Pancreas (tissue), 10 donors: ENCODE measurements at places on chromosomes 1 and 21. TPM values are rescaled to one million over a fixed set of nuclear protein-coding genes. Genes with fewer than 3 reads are reported as not detected.

Gene UBIAD1
- total RNA-seq = 7.8 TPM

Gene LORICRIN
- not detected for total RNA-seq

Gene CFHR2
- total RNA-seq = not detected

Gene SLC22A15
- total RNA-seq = 3.3 TPM

Gene SSX2IP
- 4.0 TPM for total RNA-seq

Gene OR6N1
- total RNA-seq = not detected

DNA sequence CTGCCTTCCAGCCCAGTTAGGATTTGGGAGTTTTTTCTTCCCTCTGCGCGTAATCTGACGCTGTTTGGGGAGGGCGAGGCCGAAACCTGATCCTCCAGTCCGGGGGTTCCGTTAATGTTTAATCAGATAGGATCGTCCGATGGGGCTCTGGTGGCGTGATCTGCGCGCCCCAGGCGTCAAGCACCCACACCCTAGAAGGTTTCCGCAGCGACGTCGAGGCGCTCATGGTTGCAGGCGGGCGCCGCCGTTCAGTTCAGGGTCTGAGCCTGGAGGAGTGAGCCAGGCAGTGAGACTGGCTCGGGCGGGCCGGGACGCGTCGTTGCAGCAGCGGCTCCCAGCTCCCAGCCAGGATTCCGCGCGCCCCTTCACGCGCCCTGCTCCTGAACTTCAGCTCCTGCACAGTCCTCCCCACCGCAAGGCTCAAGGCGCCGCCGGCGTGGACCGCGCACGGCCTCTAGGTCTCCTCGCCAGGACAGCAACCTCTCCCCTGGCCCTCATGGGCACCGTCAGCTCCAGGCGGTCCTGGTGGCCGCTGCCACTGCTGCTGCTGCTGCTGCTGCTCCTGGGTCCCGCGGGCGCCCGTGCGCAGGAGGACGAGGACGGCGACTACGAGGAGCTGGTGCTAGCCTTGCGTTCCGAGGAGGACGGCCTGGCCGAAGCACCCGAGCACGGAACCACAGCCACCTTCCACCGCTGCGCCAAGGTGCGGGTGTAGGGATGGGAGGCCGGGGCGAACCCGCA, at the start of gene PCSK9:
Gene PCSK9 (plus strand): TSS at position 207 of the 741 bp plus-strand sequence. CDS start 290 bp downstream, at position 497.
- H3K27ac ChIP-seq = no peak within 1 kb of the TSS
- peak; percentile 68 for DNase-seq
- H3K36me3 ChIP-seq = no peaks in the 10 kb centered on the region
- H3K27me3 ChIP-seq = no peaks in the 10 kb centered on the region

GRCh38 chr1:114691061-114691460, 4.3 kb downstream of the AMPD1 start:
- no peak overlapping the region for H3K27ac ChIP-seq
- H3K27me3 ChIP-seq = no peaks in the 10 kb centered on the region
- no peaks in the 10 kb centered on the region for H3K36me3 ChIP-seq
- DNase-seq = no peak
- no peak overlapping the region for H3K4me3 ChIP-seq

DNA sequence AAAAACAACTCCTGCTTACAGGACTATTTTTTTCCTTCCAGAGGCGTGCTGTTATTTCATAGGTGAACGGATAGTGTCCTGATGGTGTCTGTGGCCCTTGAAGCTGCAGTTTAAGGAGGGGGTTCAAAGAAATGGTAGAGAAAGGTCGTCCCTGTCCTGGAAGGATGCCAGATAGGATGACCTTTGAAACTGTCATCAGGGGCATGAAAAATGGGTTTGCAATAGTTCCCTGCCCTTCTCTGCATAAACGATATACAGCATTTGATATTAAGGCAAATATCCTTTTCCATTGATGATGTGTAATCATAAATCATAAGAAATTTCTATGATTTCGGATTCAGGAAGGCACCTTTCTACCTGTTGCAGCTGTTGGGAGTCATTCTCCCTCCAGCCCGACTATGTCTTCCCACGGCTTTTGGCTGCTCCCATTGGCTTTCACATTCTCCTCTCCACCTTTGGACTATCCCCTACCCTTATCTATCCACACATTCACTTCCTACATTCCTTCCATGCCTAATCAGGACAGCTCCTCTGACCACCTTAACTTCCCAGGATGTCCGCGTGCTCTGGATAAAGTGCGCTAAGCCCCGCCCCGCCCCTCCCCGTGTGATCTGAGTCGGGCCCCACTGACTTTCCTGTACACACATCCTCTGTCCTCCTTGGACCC, 209.8 kb downstream of the DISC1 start:
- DNase-seq = no peak
- H3K4me3 ChIP-seq = no peak overlapping the region
- no peaks in the 10 kb centered on the region for H3K4me1 ChIP-seq
- H3K27ac ChIP-seq = no peak overlapping the region

DNA sequence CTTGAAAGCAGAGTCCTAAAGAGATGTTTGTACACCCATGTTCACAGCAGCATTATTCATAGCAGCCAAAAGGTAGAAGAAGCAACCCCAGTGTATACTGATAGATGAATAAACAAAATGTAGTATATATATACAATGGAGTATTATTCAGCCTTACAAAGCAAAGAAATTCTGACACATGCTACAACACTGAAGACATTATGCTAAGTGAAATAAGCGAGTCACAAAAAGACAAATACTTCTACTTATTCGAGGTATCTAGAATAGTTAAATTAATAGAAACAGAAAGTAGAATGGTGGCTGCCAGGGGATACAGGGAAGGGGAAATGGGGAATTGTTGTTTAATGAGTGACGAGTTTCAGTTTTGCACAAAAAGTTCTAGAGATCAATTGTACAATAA, 23.5 kb downstream of the COP1 start:
- no peak overlapping the region for H3K4me3 ChIP-seq
- no peak overlapping the region for H3K27ac ChIP-seq
- no peaks in the 10 kb centered on the region for H3K27me3 ChIP-seq

DNA sequence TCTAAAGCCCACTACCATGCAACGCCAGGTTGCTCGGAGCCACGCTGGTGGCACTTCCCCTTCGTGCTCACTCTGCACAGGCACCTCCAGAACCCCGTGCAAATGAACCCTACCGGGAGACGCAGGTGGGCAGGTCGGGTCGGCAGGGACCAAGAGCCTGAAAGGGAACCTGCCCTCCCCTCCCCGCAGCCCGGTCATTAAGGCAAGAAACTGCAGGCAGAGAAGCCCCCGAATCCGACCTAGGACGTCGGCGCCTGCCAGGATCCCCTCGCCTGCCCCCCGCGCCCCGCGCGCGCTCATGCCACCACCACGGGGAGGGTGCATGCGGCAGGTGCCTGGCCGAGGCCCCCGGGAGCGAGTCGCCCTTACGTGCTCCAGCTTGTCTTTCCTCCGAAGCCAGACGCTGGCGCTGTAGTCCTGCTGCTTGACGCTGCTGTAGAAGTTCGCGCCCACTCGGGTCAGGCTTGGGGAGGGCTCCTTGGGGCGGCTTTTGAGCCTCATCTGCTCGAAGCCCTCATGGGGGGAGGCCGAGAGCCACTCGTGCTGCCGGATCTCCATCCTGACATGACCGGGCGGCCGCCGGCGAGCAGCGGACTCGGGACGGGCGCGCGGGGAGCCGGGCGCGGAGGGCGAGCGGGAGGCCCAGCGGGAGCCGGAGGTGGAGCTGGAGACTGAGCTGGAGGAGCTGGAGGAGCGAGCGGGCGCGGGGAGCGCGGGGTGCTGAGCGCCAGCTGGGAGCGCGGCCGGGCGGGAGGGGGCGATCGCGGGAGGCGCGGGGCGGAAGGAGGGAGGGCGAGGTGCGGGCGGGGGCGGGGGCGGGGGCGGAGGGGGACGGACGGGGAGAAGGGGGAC, 552 bp downstream of the PLD5 start:
- H3K36me3 ChIP-seq = no peaks in the 10 kb centered on the region
- peak; percentile 72 for DNase-seq
- no peak overlapping the region for H3K27ac ChIP-seq
- peaks cover 4% of the 10 kb centered on the region for H3K27me3 ChIP-seq
- no peaks in the 10 kb centered on the region for H3K4me1 ChIP-seq

DNA sequence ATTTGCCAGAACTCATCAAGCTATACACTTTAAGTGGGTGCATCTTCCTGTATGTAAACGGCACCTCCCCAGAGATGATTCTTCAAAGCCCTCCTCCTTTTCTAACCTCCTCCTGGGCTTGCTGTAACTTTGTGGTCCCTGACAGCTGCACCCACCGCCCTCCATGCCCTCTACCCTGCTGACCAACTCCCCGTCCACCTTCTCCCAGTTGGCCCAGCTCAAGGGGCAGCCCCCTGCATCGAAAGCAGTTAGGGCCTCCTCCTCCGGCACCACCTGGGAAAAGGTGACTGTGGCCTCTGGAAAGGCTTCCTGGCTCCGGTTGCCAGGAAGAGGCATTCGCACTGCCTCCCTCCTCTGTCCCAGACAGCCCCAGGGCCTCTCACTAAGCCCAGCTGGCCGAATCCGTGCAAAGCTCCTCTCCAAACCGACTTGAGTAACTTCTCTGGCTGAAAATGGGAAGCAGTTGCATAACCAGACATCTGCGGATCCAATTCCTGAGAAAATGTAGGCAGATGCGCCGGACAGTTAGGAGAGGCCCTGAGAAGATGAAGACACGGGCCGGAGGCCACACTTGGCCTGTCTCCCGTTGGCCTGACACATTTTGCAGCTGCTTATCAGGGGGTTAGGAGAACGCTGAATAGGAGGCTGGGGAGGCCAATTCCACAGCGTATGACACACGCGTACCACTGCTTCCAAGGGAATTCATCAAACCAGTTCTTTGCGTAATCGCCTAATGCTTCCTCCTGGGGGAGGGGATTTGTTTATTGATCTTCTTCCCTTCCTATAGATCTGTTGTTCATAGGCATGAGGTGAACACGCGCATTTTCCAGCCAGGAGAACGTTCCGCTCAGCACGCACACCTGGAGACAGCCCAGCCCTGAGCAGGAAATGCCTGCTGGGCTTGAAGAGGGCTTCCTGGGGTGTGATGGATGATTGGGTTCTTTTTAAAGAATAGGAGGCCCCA, 48.7 kb upstream of the COL6A2 start:
- DNase-seq = no peak
- H3K27me3 ChIP-seq = no peaks in the 10 kb centered on the region
- no peaks in the 10 kb centered on the region for H3K4me1 ChIP-seq
- no peaks in the 10 kb centered on the region for H3K36me3 ChIP-seq
- H3K27ac ChIP-seq = no peak overlapping the region

- DNase-seq = no peak
- H3K27ac ChIP-seq = no peak overlapping the region
- no peak overlapping the region for H3K4me3 ChIP-seq
- H3K27me3 ChIP-seq = peaks cover 13% of the 10 kb centered on the region
These were observed 27.7 kb downstream of the CR1L start for GRCh38 chr1:207672522-207673130.

- peaks cover 5% of the 10 kb centered on the region for H3K4me1 ChIP-seq
- H3K4me3 ChIP-seq = peak overlapping the region; percentile 96
- peak overlapping the region; percentile 91 for H3K27ac ChIP-seq
- no peaks in the 10 kb centered on the region for H3K36me3 ChIP-seq
- no peaks in the 10 kb centered on the region for H3K27me3 ChIP-seq
These were observed 660 bp downstream of the GCLM start for GRCh38 chr1:93908394-93909145.

DNA sequence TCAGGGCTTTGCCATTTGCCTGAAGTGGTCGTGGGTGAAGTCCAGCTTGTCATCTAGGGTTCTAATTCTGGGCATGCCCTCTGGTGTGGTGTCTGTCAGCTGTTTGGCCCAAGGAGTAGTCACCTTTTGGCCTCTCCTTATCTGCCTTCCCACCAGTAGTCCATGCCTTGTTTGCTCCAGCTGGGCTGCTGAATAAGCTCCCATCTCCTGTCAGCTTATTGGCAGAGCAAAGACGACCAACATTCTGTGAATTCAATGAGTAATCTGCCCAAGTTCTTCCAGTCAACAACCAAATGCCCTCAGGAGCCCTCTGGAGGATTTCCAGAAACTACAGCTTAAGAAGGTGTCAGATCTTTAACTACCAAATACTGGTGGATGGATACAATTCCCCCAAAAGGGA, 7.0 kb downstream of the BCAN start:
- H3K27me3 ChIP-seq = peaks cover 7% of the 10 kb centered on the region
- H3K27ac ChIP-seq = no peak overlapping the region
- no peak overlapping the region for H3K4me3 ChIP-seq
- no peak for DNase-seq

GRCh38 chr1:186662752-186663151, 17.5 kb downstream of the PTGS2 start:
- H3K27me3 ChIP-seq = no peaks in the 10 kb centered on the region
- no peak overlapping the region for H3K4me3 ChIP-seq
- H3K4me1 ChIP-seq = no peaks in the 10 kb centered on the region
- no peak overlapping the region for H3K27ac ChIP-seq
- H3K36me3 ChIP-seq = no peaks in the 10 kb centered on the region
- no peak for DNase-seq
